A673 (cell line): ENCODE measurements at places on chromosomes 1 and 21. TPM values are rescaled to one million over a fixed set of nuclear protein-coding genes. Genes with fewer than 3 reads are reported as not detected.
A peak's percentile ranks its signal among the peaks of the same experiment; 100 is the strongest.

OR10T2 gene
- not detected in 2 replicates for total RNA-seq

CD1E gene
- not detected in 2 replicates for total RNA-seq

- H3K27ac ChIP-seq = no peak overlapping the region
- no peak for DNase-seq
- H3K4me1 ChIP-seq = no peaks in the 10 kb centered on the region
- H3K36me3 ChIP-seq = no peaks in the 10 kb centered on the region
Observed at GRCh38 chr1:200118779-200119505, 91.4 kb downstream of the NR5A2 start.

DNA sequence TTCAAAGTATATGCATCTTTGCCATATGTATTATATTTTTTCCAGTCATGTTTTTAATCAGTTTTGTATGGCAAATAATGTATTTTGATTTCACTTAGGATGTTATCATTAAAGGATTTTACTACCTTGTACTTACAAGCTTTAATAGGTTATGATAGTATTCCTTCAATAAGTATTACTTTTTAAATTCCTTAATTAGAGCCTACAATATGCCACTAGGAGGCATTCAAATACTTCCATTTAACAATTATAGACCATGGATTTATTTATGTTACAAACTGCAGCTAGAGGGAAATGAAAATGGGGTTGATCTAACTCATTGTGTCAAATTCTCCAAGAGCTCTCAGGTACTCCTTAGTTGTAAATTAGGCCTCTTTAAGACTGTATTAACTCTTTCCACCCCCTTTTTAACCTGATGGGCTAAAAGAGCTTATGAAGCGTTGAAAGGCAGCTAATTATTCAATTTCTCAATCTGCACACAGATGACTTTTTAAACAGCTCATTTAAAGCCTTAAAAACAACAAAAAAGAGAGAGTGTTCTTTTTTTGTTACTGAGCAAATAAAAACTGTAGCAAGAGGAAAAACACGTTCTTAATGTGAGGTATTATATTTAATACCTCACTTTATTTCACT lies 156.2 kb downstream of the DENND1B start:
- H3K4me1 ChIP-seq = no peaks in the 10 kb centered on the region
- H3K4me3 ChIP-seq = no peak overlapping the region
- no peak overlapping the region for H3K27ac ChIP-seq
- H3K27me3 ChIP-seq = no peaks in the 10 kb centered on the region
- peak; percentile 30 for DNase-seq

DNA sequence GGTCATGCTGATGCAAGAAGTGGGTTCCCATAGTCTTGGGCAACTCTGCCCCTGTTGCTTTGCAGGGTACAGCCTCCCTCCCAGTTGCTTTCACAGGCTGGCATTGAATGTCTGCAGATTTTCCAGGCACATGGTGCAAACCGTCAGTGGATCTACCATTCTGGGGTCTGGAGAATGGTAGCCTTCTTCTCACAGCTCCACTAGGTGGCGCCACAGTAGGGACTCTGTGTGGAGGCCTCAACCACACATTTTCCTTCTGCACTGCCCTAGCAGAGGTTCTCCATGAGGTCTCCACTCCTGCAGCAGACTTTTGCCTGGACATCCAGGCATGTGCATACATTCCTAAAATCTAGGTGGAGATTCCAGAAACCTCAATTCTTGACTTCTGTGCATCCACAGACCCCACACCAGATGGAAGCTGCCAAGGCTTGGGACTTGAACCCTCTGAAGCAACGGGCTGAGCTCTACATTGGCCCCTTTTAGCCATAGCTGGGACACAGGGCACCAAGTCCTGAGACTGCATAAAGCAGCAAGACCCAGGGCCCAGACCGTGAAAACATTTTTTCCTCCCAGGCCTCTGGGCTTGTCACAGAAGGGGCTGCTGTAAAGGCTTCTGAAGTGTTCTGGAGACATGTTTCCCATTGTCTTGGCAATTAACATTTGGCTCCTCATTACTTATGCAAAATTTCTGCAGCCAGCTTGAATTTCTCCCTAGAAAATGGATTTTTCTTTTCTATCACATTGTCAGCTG lies 466.2 kb upstream of the PBX1 start:
- peak; percentile 39 for DNase-seq
- H3K36me3 ChIP-seq = no peaks in the 10 kb centered on the region
- H3K27ac ChIP-seq = no peak overlapping the region
- no peak overlapping the region for H3K4me3 ChIP-seq

- H3K4me1 ChIP-seq = peaks cover 27% of the 10 kb centered on the region
- H3K27me3 ChIP-seq = peaks cover 6% of the 10 kb centered on the region
- no peaks in the 10 kb centered on the region for H3K36me3 ChIP-seq
- H3K27ac ChIP-seq = no peak within 1 kb of the TSS
- peak; percentile 56 for DNase-seq
Observed at GRCh38 chr1:218344814-218345672, at the start of gene TGFB2. Gene TGFB2 (plus strand): TSS chr1:218345336. CDS start chr1:218346702, 1,366 bp downstream.

DNA sequence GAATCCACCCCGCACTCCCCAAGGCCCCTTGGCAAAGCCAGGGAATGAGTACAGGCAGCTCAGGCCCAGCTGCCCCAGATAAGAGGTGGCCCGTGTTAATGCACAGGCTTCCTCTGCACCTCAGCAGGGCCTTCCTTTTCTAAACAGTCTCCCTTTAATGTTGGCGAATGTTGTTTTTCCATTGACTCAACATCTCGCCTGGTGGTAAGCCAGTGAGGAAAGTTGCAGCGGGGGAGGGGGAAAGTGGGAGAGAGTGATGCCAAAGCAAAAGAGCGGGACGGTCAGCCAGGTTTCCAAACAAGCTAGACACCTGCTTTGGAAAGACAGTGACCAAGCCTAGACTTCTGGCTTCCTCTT lies 10.3 kb upstream of the PROX1 start:
- peaks cover 8% of the 10 kb centered on the region for H3K4me1 ChIP-seq
- peaks cover 71% of the 10 kb centered on the region for H3K27me3 ChIP-seq
- H3K36me3 ChIP-seq = no peaks in the 10 kb centered on the region
- H3K4me3 ChIP-seq = no peak overlapping the region

DNA sequence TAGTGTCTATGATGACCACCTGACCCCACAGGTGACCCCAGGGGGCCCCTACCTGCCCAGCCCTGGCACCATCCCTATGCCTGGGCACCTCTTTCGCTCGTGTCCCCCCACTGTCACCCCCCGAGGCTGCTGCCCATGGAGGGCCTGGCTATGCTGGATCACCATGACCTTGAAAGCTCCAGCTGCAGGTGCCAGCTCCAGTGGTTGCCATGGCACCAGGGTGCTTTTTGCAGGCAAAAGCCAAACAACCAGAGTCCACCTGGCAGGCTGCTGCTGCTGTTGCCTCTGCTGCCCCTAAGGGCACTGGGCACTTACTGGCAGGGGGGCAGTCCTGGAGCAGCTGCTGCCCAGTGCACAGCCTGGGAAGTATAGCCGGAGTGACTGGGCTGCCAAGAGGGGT lies 21.7 kb downstream of the ETNK2 start:
- peaks cover 36% of the 10 kb centered on the region for H3K4me1 ChIP-seq
- no peak overlapping the region for H3K27ac ChIP-seq
- no peak for DNase-seq
- H3K4me3 ChIP-seq = no peak overlapping the region

- no peaks in the 10 kb centered on the region for H3K36me3 ChIP-seq
- H3K4me1 ChIP-seq = peaks cover 6% of the 10 kb centered on the region
- H3K27ac ChIP-seq = no peak overlapping the region
- no peaks in the 10 kb centered on the region for H3K27me3 ChIP-seq
Observed at GRCh38 chr1:109906160-109906838, 4.3 kb upstream of the CSF1 start.

DNA sequence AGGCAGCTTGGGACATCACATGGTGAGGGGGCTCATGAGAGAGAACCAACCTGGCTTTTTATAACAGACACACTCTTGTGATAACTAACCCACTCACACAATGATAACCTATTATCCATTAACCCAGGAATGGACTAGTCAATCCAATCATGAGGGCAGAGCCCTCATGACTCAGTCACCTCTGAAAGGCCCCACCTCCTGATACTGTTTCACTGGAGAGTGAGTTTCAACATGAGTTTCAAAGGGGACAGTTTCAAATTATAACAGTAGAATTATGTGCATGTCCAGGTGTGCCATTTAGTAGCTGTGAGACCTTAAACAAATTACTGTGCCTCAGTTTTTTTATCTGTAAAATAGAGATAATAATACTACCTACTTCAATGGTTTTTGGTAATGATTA lies 47.6 kb upstream of the PPP2R5A start:
- no peaks in the 10 kb centered on the region for H3K4me1 ChIP-seq
- H3K27me3 ChIP-seq = no peaks in the 10 kb centered on the region
- H3K4me3 ChIP-seq = no peak overlapping the region
- DNase-seq = no peak
- no peaks in the 10 kb centered on the region for H3K36me3 ChIP-seq
- no peak overlapping the region for H3K27ac ChIP-seq

CAMK2N1 gene
- 0.41 and 0.50 TPM in 2 replicates for total RNA-seq

GREM2 gene
- not detected in 2 replicates for total RNA-seq

FPGT gene
- 6.9 and 7.4 TPM in 2 replicates for total RNA-seq

TTC22 gene
- not detected in 2 replicates for total RNA-seq

DNA sequence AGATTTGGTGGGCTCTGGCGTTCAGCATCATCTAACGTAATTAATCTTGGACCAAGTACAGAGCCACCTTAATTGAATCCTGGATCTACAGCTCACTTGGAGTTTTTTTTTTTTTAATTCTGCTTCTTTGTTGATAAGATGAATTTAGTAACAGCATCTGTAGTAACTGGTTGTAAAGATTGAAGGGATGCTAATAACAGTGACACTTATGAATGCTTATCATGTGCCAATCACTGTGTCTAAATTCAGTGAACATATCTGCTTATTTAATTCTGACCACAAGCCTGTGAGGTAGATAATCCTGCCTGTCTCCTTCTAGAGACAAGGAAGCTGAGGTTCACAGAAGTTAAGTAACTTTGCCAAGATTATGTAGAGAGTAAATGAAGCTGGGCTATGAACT lies 408.0 kb downstream of the RWDD3 start:
- H3K27ac ChIP-seq = no peak overlapping the region
- H3K4me1 ChIP-seq = no peaks in the 10 kb centered on the region
- H3K36me3 ChIP-seq = no peaks in the 10 kb centered on the region
- H3K4me3 ChIP-seq = no peak overlapping the region
- DNase-seq = no peak
- no peaks in the 10 kb centered on the region for H3K27me3 ChIP-seq

DNA sequence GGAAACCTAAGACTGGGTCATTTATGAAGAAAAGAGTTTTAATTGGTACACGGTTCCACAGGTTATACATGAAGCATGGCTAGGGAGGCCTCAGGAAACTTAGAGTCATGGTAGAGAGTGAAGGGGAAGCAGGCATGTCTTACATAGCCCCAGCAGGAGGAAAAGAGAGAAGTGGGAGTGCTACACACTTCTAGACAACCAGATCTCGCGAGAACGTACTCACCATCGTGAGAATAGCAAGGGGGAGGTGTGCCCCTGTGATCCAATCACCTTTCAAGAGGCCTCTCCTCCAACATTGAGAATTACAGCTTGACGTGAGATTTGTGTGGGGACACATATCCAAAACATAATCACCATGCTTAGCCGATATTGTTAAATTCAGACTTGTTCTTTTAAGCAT lies 62.8 kb downstream of the DYRK1A start:
- peaks cover 13% of the 10 kb centered on the region for H3K4me1 ChIP-seq
- H3K27ac ChIP-seq = no peak overlapping the region

- H3K27ac ChIP-seq = no peak overlapping the region
- no peak overlapping the region for H3K4me3 ChIP-seq
- H3K4me1 ChIP-seq = peaks cover 38% of the 10 kb centered on the region
- peak; percentile 77 for DNase-seq
- H3K27me3 ChIP-seq = no peaks in the 10 kb centered on the region
Observed at GRCh38 chr1:2306151-2306978, 78.2 kb downstream of the SKI start.

HSD3B1 gene
- not detected in 2 replicates for total RNA-seq

CASP9 gene
- total RNA-seq = 7.0 and 8.9 TPM in 2 replicates

DNA sequence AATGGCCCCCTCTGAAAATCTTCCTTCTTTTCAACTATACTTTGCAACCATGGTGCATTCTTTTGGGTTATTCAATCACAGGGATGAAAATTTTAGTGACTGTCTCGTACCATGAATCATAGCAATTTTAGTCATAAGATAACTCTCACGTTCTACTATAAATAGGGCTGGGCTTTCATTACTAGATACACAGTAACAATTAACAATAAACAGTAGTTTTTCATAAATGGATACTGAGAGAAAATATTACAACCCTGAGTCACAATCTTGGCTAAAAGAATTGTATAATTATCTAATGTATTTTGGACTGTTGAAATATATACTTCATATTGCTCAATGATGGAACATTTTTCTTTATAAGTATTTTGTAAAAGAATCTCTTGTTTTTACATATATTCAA lies 96.1 kb downstream of the TEX35 start:
- DNase-seq = no peak
- H3K27me3 ChIP-seq = no peaks in the 10 kb centered on the region
- H3K27ac ChIP-seq = no peak overlapping the region
- H3K4me3 ChIP-seq = no peak overlapping the region

GPR52 gene
- total RNA-seq = 0.76 and 0.90 TPM in 2 replicates

DNA sequence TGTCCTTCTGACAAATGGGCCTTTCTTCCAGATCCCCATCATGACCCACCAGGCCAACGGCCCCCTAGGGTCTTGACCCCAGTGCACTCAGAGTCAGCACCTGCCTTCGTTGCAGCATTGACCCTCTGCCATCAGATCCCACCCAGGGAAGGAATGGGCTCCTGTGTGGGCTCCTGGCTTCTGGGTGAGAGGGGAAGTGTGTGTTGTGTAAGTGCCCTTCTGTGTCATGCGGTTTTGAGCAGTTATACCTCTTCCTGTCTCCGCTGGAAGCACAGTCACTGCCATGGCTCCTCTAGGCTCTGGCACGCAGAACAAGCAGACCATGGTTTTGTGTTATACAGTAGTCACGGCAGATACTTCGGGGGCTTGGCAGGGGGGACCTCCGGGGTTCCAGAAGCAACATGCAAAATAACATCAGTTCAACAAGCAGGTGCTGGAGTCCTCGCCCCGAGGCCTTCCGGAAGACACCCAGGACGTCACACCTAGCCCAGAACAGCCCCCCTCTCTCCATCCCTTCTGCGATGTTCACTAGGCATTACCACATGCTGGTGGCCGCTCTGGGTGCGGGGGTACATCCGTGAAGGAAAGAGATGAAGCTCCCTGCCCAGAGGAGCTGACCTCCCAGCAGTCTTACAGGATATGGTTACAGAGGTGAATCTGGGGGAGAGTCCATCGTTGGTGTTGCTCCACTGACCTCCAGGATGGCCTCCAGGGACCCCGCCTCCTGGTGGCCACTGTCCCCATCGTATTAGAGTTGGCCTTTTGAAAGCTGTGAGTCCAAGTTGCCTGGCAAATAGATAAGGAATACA lies 17.4 kb upstream of the KCNAB2 start:
- H3K4me1 ChIP-seq = peaks cover 13% of the 10 kb centered on the region
- H3K4me3 ChIP-seq = no peak overlapping the region

LRRC42 gene
- total RNA-seq = 25.7 and 25.8 TPM in 2 replicates

C8A gene
- total RNA-seq = not detected in 2 replicates

FAM167B gene
- total RNA-seq = 0.35 TPM in 1 of 2 replicates, not detected in the other

DNA sequence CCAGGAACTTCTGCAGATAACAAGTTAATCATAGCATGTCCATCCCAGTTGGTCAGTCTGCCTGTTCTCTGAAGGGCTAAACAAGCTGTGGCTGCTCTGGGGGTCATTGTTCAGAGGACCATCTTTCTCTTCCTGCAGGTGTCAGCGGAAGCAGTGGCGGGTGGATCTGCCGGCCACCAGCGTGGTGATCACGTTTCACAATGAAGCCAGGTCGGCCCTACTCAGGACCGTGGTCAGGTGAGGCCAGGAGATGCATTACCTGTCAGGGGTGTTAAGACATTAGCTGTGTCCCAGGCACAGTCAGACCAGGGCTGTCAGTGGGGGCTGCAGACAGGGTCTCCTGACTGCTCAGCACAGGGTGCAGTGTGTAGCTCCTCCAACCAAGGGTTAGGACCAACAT lies 168.8 kb downstream of the GALNT2 start:
- H3K36me3 ChIP-seq = peaks cover 1% of the 10 kb centered on the region
- peak overlapping the region; percentile 68 for H3K27ac ChIP-seq
- peaks cover 58% of the 10 kb centered on the region for H3K4me1 ChIP-seq
- DNase-seq = no peak
- peak overlapping the region; percentile 9 for H3K4me3 ChIP-seq
- no peaks in the 10 kb centered on the region for H3K27me3 ChIP-seq

GBP2 gene
- 4.4 and 4.5 TPM in 2 replicates for total RNA-seq
